ENCODE measurements at places on chromosomes 13 and 19. TPM values are rescaled to one million over a fixed set of nuclear protein-coding genes. Genes with fewer than 3 reads are reported as not detected.

MEIS3 gene
- not detected for total RNA-seq

ACP7 gene
- not detected for total RNA-seq

PSPC1 gene
- total RNA-seq: 112 TPM

FFAR3 gene
- not detected for total RNA-seq

ZNF805 gene
- 11.1 TPM for total RNA-seq

CALR3 gene
- total RNA-seq: not detected

ZNF665 gene
- total RNA-seq: 5.6 TPM

GPR4 gene
- total RNA-seq: not detected

KLF12 gene
- total RNA-seq: 29.1 TPM

SERP2 gene
- total RNA-seq: 0.51 TPM

ZNF420 gene
- 15.6 TPM for total RNA-seq

HSPB6 gene
- not detected for total RNA-seq
